ENCODE measurements at places on chromosomes 1 and 21. TPM values are rescaled to one million over a fixed set of nuclear protein-coding genes. Genes with fewer than 3 reads are reported as not detected.
A peak's percentile ranks its signal among the peaks of the same experiment; 100 is the strongest.

C4BPA gene
- total RNA-seq: not detected

LGR6 gene
- 0.40 TPM for total RNA-seq

HUNK gene
- 0.02 TPM for total RNA-seq

PODN gene
- not detected for total RNA-seq

DNA sequence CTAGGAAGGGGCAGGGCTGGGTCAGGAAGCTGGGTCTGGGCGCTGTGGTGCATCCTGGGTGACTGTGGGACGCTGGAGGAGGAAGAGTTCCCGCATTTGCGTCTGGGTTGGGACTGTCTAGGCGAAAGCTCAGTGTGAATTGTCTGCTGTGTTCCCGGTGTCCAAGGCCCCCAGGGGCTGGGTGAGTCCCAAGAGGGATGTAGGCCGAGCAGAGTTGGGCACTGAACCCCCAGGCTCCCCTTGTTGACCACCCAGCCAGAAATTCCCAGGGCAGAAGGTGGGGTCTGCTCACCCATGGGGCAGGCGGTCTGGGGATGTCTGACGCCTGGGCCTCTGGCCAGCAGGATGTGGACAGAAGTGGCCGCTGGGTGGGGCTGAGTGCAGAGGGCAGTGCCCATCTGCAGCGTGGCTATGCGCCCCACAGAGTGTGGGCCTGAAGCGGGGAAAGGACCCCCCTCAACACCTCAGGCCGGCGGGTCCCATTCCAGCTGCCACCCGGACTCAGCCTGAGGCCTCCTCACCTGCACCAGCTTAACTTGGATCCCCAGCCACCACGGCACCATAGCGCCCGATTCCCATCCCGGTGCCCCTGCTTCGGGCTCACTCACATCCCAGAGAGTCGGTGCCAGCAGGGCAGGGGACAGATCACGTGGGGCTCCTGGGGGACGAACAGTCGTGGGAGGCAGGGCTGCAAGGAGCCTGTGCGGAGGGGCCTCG, 37.0 kb upstream of the POFUT2 start:
- no peaks in the 10 kb centered on the region for H3K27me3 ChIP-seq
- no peaks in the 10 kb centered on the region for H3K36me3 ChIP-seq
- H3K27ac ChIP-seq: no peak overlapping the region
- no peak for DNase-seq
- no peak overlapping the region for H3K4me3 ChIP-seq

DNA sequence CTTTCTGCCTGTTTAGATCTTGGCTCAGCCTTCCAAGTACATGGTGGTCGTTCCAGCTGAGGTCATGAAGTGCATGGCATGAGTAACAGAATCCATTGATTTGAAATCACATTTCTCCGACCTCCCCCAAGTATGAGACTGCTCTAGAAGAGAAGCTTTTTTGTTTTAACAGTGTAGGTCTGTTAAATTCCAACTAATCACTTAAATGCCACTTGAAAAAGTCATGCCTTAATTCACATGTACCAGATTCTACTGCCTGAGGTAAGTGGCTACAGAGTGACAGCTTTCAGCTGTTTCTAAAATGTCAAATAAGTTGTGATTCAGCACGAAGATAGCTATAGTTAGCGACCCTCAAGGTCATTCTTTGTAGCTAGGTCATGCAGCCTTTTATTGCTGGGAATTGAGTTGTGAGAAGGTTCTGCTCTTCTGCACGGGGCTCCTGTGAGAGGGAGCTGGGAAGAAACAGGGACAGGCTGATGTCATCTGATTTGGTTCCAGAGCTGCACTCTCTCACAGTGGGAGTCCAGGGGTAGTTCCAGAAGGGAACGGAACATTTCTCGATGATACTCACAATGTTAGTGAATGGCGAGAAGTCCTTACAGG, 112.7 kb downstream of the VPS13D start:
- H3K4me3 ChIP-seq: no peak overlapping the region
- peaks cover 46% of the 10 kb centered on the region for H3K4me1 ChIP-seq
- DNase-seq: no peak
- H3K36me3 ChIP-seq: no peaks in the 10 kb centered on the region
- no peaks in the 10 kb centered on the region for H3K27me3 ChIP-seq

GRCh38 chr21:39552856-39553255, 59.9 kb upstream of the B3GALT5 start:
- no peaks in the 10 kb centered on the region for H3K27me3 ChIP-seq
- DNase-seq: no peak
- no peaks in the 10 kb centered on the region for H3K4me1 ChIP-seq
- H3K36me3 ChIP-seq: no peaks in the 10 kb centered on the region
- no peak overlapping the region for H3K27ac ChIP-seq

- DNase-seq: no peak
- no peak overlapping the region for H3K27ac ChIP-seq
- no peaks in the 10 kb centered on the region for H3K27me3 ChIP-seq
- H3K4me1 ChIP-seq: peaks cover 14% of the 10 kb centered on the region
- no peak overlapping the region for H3K4me3 ChIP-seq
These were observed 454.3 kb downstream of the AJAP1 start for GRCh38 chr1:5108740-5109139.

- no peaks in the 10 kb centered on the region for H3K27me3 ChIP-seq
- no peak for DNase-seq
- H3K4me1 ChIP-seq: peaks cover 27% of the 10 kb centered on the region
- no peak overlapping the region for H3K4me3 ChIP-seq
These were observed 23.1 kb downstream of the SNAP47 start for GRCh38 chr1:227758366-227758765.

DNA sequence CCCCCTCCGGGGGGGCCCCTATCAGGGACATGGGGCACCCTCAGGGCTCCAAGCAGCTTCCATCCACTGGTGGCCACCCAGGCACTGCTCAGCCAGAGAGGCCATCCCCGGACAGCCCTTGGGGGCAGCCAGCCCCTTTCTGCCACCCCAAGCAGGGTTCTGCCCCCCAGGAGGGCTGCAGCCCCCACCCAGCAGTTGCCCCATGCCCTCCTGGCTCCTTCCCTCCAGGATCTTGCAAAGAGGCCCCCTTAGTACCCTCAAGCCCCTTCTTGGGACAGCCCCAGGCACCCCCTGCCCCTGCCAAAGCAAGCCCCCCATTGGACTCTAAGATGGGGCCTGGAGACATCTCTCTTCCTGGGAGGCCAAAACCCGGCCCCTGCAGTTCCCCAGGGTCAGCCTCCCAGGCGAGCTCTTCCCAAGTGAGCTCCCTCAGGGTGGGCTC, 34.9 kb downstream of the TRIM11 start:
- DNase-seq: no peak
- H3K27me3 ChIP-seq: no peaks in the 10 kb centered on the region
- H3K27ac ChIP-seq: no peak overlapping the region

DNA sequence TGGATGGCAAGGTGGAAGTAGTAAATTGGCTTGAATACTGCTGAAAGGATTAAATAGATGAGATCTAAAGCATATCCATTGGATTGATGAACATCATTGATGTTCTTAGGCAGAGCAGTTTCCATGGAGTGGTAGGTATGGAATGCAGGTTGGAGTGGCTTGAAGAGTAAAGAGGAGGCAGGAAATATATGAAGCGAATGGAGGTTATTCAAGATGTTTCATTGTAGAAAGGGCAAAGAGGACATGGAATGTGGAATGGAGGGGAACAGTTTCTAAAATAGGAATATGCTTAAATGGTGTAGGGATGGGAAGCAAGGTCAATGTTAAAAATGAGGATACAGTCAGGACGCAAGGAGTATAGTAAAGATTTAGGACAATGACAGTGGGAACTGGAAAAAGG, 6.1 kb downstream of the OSBPL9 start:
- no peak overlapping the region for H3K27ac ChIP-seq
- DNase-seq: no peak
- no peaks in the 10 kb centered on the region for H3K36me3 ChIP-seq
- H3K27me3 ChIP-seq: no peaks in the 10 kb centered on the region
- H3K4me3 ChIP-seq: no peak overlapping the region
- peaks cover 5% of the 10 kb centered on the region for H3K4me1 ChIP-seq

GRCh38 chr1:119394085-119394484, 20.9 kb upstream of the HSD3B2 start:
- no peaks in the 10 kb centered on the region for H3K27me3 ChIP-seq
- no peak overlapping the region for H3K4me3 ChIP-seq
- H3K27ac ChIP-seq: no peak overlapping the region
- DNase-seq: no peak
- H3K36me3 ChIP-seq: no peaks in the 10 kb centered on the region
- H3K4me1 ChIP-seq: no peaks in the 10 kb centered on the region

GRCh38 chr1:160636076-160636475, 10.8 kb downstream of the SLAMF1 start:
- no peaks in the 10 kb centered on the region for H3K27me3 ChIP-seq
- no peak overlapping the region for H3K27ac ChIP-seq
- H3K36me3 ChIP-seq: peaks cover 25% of the 10 kb centered on the region
- peaks cover 98% of the 10 kb centered on the region for H3K4me1 ChIP-seq
- DNase-seq: no peak

DNA sequence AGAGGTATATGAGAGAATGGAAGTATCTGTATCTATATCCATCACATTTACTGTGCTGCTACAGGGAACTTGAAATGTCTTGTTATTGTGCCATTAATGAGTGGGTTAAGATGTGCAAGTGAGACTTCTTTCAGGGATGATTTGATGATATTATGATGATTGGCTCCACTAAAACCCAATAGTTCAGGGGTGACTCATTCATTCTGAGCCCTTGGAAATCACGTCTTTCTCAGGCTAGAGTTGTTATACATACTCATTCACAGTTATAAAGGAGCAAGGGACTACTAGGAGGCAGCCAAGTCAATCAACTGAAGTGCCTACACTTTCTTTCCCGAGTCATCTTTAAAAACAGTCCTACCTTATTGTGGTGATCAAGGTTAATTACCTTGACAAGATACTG, 1109.8 kb upstream of the B3GALT2 start:
- peaks cover 1% of the 10 kb centered on the region for H3K4me1 ChIP-seq
- H3K27ac ChIP-seq: no peak overlapping the region

DNA sequence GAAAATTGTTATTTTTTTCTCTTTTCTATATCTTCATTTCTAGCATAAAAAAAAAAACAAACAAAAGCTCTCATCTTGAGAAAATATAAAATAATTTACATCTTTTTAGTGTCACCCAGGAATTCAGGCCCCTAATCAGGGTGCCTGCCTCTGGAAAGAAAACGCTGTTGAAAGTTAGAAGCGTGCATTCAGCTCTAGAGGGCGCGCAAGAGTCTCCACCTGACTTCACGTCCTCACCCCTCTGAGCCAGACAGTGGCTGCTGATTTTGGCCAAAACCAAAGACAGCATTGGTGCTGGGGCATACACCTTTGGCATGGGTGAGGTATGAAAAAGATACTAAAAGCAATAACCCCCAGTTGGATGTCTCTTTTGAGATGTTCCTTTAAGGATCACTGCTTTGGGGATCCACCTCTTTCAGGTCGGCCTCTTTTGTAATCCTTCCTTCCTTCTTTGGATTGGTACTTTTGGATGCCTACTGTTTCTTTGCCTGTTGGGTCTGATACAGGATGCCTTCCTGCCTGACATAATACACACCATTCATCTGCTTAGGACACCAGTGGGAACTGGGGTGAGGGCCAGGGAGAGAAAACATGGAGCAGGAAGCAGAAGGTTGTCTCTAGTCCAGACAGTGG, 77.6 kb upstream of the CHRM3 start:
- no peak overlapping the region for H3K4me3 ChIP-seq
- DNase-seq: peak; percentile 1
- H3K27ac ChIP-seq: no peak overlapping the region
- no peaks in the 10 kb centered on the region for H3K4me1 ChIP-seq

DNA sequence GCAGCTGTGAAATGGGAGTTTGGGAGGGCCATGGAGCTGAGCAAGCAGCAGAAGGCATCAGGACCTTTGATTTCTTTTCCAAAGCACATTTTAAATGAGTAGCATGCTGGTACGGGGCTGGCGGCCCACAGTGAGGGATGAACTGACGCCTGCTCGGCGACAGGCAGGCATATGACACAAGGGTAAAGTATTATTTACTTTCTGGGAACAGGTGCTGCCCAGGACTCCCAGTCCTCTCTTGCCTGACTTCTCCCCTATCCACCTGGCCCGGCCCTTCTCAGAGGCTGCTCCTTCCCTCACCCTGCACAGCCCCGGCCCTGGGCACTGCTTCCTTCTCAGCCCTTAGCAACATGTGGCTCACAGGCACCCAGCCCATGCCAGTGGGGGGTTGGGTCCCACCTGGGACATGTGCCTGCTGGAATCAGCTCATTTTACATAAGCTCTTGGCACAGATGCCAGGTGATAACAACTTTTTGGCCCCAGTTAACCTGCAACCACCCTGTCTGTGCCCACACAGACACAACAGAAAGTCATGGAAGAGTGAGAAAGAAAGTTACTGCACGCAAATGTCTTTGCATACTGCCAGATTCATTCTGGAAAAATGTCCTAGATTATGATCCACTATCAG, 112.3 kb upstream of the GADD45A start:
- no peak for DNase-seq
- no peak overlapping the region for H3K27ac ChIP-seq
- H3K4me1 ChIP-seq: no peaks in the 10 kb centered on the region

GRCh38 chr1:57845041-57845440, 421.2 kb upstream of the DAB1 start:
- H3K4me3 ChIP-seq: no peak overlapping the region
- DNase-seq: no peak

- no peaks in the 10 kb centered on the region for H3K27me3 ChIP-seq
- no peaks in the 10 kb centered on the region for H3K36me3 ChIP-seq
- no peak overlapping the region for H3K4me3 ChIP-seq
- H3K4me1 ChIP-seq: peaks cover 8% of the 10 kb centered on the region
- H3K27ac ChIP-seq: no peak overlapping the region
- DNase-seq: peak; percentile 74
These were observed 9.1 kb upstream of the MTFR1L start for GRCh38 chr1:25810341-25811299.

DNA sequence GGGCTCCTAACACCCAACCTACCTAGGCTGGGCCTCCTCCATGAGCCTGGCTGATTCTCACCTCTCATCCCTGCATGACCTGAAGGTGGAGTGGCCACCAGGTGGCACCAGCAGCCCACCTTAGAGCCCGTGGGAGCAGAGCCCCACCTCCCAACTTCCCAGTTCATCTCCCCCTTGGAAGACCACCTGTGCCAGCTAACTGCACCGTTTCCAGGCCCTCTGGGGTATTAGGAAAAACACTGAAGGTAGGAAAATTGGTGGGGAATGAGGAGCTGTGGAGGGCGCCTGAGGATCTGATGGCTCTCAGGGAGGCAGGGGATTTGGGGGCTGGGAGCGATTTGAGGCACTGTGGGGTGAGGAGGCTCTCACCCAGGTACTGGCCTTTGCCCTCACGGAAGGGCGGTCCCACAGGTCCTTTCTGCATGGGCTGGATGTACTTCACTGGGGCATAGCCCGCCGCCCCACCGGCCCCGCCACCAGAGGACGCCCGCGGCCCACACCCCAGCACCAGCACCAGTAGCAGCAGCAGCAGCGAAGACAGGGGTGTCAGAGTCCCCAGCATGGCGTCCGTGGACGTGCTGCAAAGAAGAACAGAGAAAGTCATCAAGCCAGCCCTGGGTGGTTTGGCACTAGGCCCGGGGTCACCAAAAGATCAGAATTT, 11.1 kb downstream of the ADPRS start:
- peak; percentile 72 for DNase-seq
- no peak overlapping the region for H3K27ac ChIP-seq
- H3K4me1 ChIP-seq: no peaks in the 10 kb centered on the region
- peaks cover 11% of the 10 kb centered on the region for H3K36me3 ChIP-seq
- no peaks in the 10 kb centered on the region for H3K27me3 ChIP-seq

Measured in CD8-positive, alpha-beta memory T cell (primary cell).